Astrocyte (in vitro differentiated cells and primary cell): ENCODE measurements at places on chromosomes 7 and 10. TPM values are rescaled to one million over a fixed set of nuclear protein-coding genes. Genes with fewer than 3 reads are reported as not detected.
A peak's percentile ranks its signal among the peaks of the same experiment; 100 is the strongest.

The MYO1G gene
- 0.11 and 0.19 TPM in 2 replicates for total RNA-seq

DNA sequence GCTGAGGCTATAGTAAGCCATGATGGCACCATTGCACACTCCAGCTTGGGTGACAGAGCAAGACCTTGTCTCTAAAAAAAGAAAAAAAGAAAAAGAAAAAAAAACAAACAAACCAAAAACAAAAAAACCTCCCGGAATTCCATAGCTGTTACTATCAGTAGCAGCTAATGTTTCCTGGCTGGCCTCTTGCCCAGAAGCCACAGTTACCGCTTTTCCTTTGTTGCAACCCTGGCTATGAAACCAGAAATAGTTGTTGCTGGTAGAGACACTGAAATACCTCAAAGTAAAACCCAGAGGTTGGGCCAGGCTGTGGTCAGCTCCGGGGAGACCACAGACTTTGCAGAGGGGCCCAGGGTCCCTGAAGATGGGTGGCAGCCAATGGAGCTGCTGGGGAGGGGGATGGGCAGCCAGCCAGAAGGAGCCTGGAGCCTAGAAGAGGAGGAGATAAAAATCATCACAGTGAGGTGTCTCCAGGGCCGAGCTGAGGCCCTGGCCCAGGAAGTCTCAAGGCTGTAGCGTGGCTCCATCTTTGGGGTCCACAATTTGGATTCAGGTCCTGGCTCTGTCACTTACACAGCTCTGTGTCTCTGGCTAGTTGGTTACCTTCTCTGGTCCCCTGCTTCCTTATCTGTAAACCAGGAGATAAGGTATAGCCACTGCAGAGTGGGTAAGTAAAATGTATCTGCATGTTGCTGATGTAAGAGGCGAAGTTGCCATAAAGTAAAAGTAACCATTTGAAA, 3.4 kb upstream of the CHST12 start:
- peak; percentile 97 for DNase-seq
- peaks cover 21% of the 10 kb centered on the region for H3K4me1 ChIP-seq
- H3K27ac ChIP-seq: peak overlapping the region; percentile 68
- H3K4me3 ChIP-seq: peak overlapping the region; percentile 21
- H3K27me3 ChIP-seq: peaks cover 4% of the 10 kb centered on the region

GRCh38 chr10:24722131-24722675, 1.5 kb downstream of the ARHGAP21 start:
- DNase-seq: no peak
- peak overlapping the region; percentile 67 for H3K4me3 ChIP-seq
- H3K27ac ChIP-seq: peak overlapping the region; percentile 90
- H3K27me3 ChIP-seq: no peaks in the 10 kb centered on the region
- H3K4me1 ChIP-seq: peaks cover 40% of the 10 kb centered on the region

DNA sequence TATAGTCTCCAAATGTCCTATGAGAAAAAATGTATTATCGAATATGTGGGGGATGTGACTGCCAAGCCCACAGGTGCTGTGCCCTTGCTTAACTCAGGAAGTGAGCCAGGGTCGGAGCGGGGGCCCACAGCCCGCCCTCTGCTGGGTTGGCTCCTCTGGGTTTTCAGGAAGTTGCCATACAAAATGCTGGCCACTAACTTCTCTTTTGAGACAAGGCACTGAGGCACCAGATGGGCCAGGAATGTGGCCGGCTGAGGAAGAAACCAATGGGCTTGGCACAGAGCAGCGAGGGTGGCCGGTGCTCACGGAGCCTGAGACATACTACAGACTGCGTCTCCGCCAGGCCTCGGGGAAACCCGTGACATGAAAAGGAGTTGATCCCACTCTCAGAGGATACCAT, 58.9 kb downstream of the FAM53B start:
- no peak for DNase-seq
- peaks cover 5% of the 10 kb centered on the region for H3K36me3 ChIP-seq
- no peaks in the 10 kb centered on the region for H3K27me3 ChIP-seq
- no peaks in the 10 kb centered on the region for H3K4me1 ChIP-seq
- no peak overlapping the region for H3K27ac ChIP-seq

The VPS37D gene
- 2.9 and 3.6 TPM in 2 replicates for total RNA-seq

- H3K27ac ChIP-seq: no peak overlapping the region
- peak; percentile 25 for DNase-seq
- no peaks in the 10 kb centered on the region for H3K4me1 ChIP-seq
- H3K4me3 ChIP-seq: no peak overlapping the region
- peaks cover 5% of the 10 kb centered on the region for H3K27me3 ChIP-seq
Observed at GRCh38 chr10:96339956-96340904, 18.6 kb downstream of the OPALIN start.

DNA sequence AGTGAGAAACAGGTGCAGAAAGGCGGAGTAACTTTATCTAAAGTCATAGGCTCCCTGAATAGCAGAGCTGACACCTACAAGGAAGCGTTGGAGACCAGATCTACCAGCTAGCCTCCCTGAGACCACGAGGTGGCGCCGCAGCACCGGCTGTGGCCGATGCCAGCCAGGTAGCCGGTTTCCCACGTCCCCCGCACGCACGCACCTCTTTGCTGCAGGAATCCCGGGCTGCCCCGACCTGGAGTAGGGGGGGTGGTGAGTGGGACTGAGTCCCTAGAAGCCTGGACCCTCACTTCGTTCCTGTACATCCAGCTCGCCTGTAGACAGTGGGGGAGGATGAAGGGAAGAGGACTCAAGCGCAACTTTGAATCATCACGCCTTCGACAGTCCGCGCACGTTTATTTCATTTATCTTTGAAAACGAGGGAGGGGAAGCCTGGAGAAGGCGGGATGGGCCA, 3.7 kb downstream of the ELOVL3 start:
- peak overlapping the region; percentile 55 for H3K4me3 ChIP-seq
- H3K36me3 ChIP-seq: no peaks in the 10 kb centered on the region
- peaks cover 29% of the 10 kb centered on the region for H3K4me1 ChIP-seq
- H3K27ac ChIP-seq: no peak overlapping the region
- H3K27me3 ChIP-seq: peaks cover 40% of the 10 kb centered on the region
- no peak for DNase-seq

- peaks cover 19% of the 10 kb centered on the region for H3K4me1 ChIP-seq
- peak; percentile 76 for DNase-seq
- no peaks in the 10 kb centered on the region for H3K36me3 ChIP-seq
- H3K27ac ChIP-seq: peak overlapping the region; percentile 69
- H3K4me3 ChIP-seq: peak overlapping the region; percentile 21
Observed at GRCh38 chr10:34731885-34732701, 83.0 kb downstream of the PARD3 start.

- H3K36me3 ChIP-seq: no peaks in the 10 kb centered on the region
- H3K4me3 ChIP-seq: no peak overlapping the region
- no peak overlapping the region for H3K27ac ChIP-seq
Observed at GRCh38 chr10:101070098-101070497, 8.3 kb downstream of the KAZALD1 start.

The C10orf53 gene
- not detected in 2 replicates for total RNA-seq

The CH25H gene
- total RNA-seq: 0.22 and 0.34 TPM in 2 replicates

GRCh38 chr10:107529350-107529749, 364.8 kb upstream of the SORCS1 start:
- DNase-seq: no peak
- H3K27ac ChIP-seq: no peak overlapping the region
- H3K36me3 ChIP-seq: no peaks in the 10 kb centered on the region
- no peaks in the 10 kb centered on the region for H3K4me1 ChIP-seq

DNA sequence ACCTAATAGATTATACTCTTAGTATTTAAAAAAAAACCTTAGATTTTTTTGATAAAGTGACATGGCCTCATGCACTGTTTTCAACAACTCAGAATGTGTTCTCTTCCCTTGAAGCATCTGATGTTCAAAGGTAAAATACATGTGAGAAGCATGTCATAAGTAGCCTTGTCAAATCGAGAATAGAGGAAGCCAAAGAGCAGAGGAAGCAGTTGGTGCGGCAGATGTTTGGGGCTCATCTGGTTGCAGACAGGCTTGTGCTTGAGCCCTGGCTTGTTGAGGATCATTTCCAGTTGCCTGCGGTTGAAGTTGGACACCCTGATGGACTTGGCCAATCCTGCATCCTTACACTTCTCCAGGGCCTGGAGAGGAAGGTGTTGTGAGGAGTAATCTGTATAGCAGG, 59.2 kb downstream of the AKR1E2 start:
- no peaks in the 10 kb centered on the region for H3K4me1 ChIP-seq
- H3K27me3 ChIP-seq: no peaks in the 10 kb centered on the region
- H3K4me3 ChIP-seq: no peak overlapping the region
- no peak overlapping the region for H3K27ac ChIP-seq

The PTPRZ1 gene
- total RNA-seq: 0.87 and 1.6 TPM in 2 replicates

- H3K4me1 ChIP-seq: peaks cover 3% of the 10 kb centered on the region
- no peaks in the 10 kb centered on the region for H3K36me3 ChIP-seq
- DNase-seq: no peak
- H3K27me3 ChIP-seq: peaks cover 83% of the 10 kb centered on the region
- H3K27ac ChIP-seq: no peak overlapping the region
Observed at GRCh38 chr7:129780257-129780973, 168.9 kb downstream of the NRF1 start.

The ASL gene
- total RNA-seq: 27.7 TPM in 2 replicates

The SPDYE11 gene
- total RNA-seq: not detected in 2 replicates

The CYP3A7 gene
- not detected in 2 replicates for total RNA-seq

The LRMDA gene
- total RNA-seq: 2.2 and 2.7 TPM in 2 replicates

The IFIT1B gene
- not detected in 2 replicates for total RNA-seq

DNA sequence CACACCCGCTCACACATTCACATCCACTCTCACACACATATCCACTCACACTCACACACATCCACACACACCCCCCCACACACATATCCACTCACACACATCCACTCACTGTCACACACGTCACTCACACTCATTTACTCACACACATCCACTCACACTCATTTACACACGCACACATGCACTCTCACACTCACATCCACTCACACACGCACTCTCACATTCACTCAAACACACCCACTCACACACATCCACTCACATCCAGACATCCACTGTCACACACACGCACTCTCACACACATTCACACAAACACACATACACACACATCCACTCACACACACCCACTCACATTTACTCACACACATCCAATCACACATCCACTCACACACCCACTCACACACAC, 18.3 kb downstream of the PWWP2B start:
- no peak overlapping the region for H3K27ac ChIP-seq
- peaks cover 5% of the 10 kb centered on the region for H3K4me1 ChIP-seq
- H3K4me3 ChIP-seq: no peak overlapping the region
- H3K27me3 ChIP-seq: no peaks in the 10 kb centered on the region
- DNase-seq: no peak

The GBF1 gene
- total RNA-seq: 72.8 and 75.2 TPM in 2 replicates

DNA sequence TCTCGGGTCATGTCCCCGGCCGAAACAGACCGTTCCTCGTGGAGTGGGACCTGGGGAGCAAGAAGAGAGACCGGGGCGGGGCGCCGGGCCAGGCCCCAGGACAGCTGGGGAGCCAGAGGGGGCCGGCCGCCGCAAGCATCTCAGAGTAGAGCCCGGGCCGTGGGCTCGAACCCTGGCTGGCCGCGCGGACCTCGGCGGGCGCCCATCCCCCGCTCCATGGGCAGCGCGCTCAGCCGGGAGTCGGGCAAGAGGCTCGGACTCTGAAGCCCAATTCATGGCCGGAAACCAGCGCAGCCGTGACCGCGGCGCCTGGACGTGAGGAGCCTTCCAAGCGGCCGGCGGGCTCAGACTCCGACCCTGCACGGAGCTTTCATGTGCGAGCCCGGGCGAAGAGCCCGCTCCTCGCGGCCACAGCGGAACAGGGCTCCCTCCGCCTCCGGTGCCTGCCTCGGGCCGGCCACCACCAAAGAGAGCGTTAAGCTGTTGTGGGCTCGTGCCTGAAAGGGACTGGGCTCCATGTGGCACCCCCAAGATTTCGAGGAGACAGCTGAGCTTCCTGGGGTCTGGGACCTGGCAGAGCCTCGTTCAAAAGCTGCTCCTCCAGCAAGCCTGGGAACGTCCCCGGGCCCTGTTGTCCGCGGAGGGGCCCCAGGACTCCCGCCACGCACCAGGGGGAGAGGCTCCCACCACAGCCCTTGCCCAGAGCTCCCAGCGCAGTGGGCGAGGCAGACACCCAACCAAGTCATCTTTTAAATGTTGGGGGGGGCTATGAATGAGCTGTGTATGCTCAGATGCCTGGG, 757 bp upstream of the GRID1 start:
- H3K36me3 ChIP-seq: no peaks in the 10 kb centered on the region
- H3K4me3 ChIP-seq: peak overlapping the region; percentile 10
- peaks cover 5% of the 10 kb centered on the region for H3K4me1 ChIP-seq
- H3K27ac ChIP-seq: no peak overlapping the region
- peaks cover 59% of the 10 kb centered on the region for H3K27me3 ChIP-seq
- DNase-seq: no peak

GRCh38 chr10:58570307-58570723, 57.6 kb downstream of the BICC1 start:
- no peaks in the 10 kb centered on the region for H3K36me3 ChIP-seq
- H3K27me3 ChIP-seq: no peaks in the 10 kb centered on the region
- no peak overlapping the region for H3K27ac ChIP-seq

GRCh38 chr7:154698726-154699291, 304.1 kb downstream of the PAXIP1 start:
- no peaks in the 10 kb centered on the region for H3K36me3 ChIP-seq
- H3K4me1 ChIP-seq: peaks cover 11% of the 10 kb centered on the region
- H3K4me3 ChIP-seq: no peak overlapping the region

The ZNRF2 gene
- total RNA-seq: 9.2 and 9.9 TPM in 2 replicates

DNA sequence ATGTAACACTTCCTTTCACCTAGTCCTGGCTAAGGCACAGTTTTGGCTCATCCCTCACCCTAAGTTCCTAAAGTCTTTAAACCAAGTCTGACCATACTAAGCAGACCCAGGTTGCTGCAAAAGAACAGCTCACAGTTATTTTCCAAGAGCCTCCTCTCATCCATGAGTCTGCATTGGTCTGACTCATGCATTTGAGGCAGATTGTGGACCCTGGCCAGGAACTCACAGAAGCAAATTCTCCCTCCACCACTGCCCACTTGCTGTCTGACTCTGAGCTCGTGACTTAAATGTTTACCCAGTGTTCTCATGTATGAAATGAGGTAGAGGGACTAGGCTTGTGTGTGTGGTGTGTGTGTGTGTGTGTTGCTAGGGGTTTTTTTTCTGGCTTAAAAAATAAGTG, 1272.8 kb downstream of the TYW1 start:
- no peak overlapping the region for H3K4me3 ChIP-seq
- peak; percentile 95 for DNase-seq
- H3K36me3 ChIP-seq: no peaks in the 10 kb centered on the region
- no peak overlapping the region for H3K27ac ChIP-seq
- no peaks in the 10 kb centered on the region for H3K27me3 ChIP-seq

GRCh38 chr10:79472951-79473350, 27.5 kb upstream of the ZCCHC24 start:
- no peaks in the 10 kb centered on the region for H3K36me3 ChIP-seq
- no peaks in the 10 kb centered on the region for H3K27me3 ChIP-seq
- H3K4me3 ChIP-seq: no peak overlapping the region
- DNase-seq: no peak

GRCh38 chr7:21099432-21099831, 312.7 kb upstream of the SP8 start:
- H3K27ac ChIP-seq: no peak overlapping the region
- H3K4me1 ChIP-seq: no peaks in the 10 kb centered on the region
- no peaks in the 10 kb centered on the region for H3K27me3 ChIP-seq
- DNase-seq: no peak

The HBP1 gene
- 46.2 and 49.9 TPM in 2 replicates for total RNA-seq

The NAT16 gene
- 0.16 TPM in 1 of 2 replicates, not detected in the other for total RNA-seq

DNA sequence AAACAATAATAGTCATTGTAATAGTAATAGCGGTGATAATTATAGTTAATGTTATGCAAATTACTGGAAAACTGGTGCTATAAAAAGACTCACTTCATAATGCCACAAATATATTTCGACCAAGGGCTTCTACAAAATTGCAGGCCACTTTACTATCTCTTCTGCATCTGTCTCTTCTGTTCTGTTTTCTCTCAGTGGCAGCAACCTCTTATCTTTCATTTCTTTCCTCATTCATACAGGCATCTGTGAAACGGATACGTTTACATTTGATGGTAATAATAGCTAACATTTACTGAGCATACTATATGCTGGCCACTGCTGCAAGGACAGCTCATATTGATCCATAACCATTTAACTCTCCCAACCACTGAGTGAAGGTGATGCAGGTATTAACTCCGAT, 537.4 kb upstream of the PFKP start:
- no peak overlapping the region for H3K4me3 ChIP-seq
- no peak overlapping the region for H3K27ac ChIP-seq
- H3K4me1 ChIP-seq: no peaks in the 10 kb centered on the region
- H3K36me3 ChIP-seq: no peaks in the 10 kb centered on the region
